ENCODE measurements at places on chromosomes 7 and 10.

- no peak for DNase-seq
- H3K27ac ChIP-seq = no peak overlapping the region
- no peaks in the 10 kb centered on the region for H3K36me3 ChIP-seq
- H3K4me1 ChIP-seq = no peaks in the 10 kb centered on the region
These were observed 405.5 kb downstream of the GRID1 start for GRCh38 chr10:85961073-85961472.

- H3K4me1 ChIP-seq = no peaks in the 10 kb centered on the region
- H3K36me3 ChIP-seq = no peaks in the 10 kb centered on the region
- DNase-seq = no peak
- peaks cover 18% of the 10 kb centered on the region for H3K27me3 ChIP-seq
- H3K27ac ChIP-seq = no peak overlapping the region
- no peak overlapping the region for H3K4me3 ChIP-seq
These were observed 82.2 kb downstream of the JCAD start for GRCh38 chr10:29977171-29977570.

DNA sequence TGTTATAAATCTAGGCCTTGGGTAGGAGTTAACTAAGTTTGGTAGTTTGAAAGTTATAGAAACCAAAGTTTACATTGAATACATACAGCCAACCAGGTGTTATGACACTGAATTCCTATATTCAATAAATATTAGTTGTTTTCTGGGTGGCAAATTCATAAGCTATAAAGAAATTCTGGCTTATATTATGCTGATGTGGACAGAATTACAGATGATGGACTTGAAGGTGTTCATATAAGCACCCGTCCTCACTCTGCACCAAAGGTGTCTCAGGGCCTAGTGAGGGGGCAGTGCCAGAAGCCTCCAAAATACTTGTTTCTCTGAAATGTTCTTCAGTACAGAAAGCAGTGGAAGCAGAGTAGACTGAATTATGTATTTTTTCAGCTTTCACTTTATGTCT lies 973.0 kb downstream of the CNTNAP2 start:
- H3K27me3 ChIP-seq = no peaks in the 10 kb centered on the region
- DNase-seq = no peak
- no peak overlapping the region for H3K27ac ChIP-seq
- H3K4me1 ChIP-seq = no peaks in the 10 kb centered on the region
- H3K4me3 ChIP-seq = no peak overlapping the region
- no peaks in the 10 kb centered on the region for H3K36me3 ChIP-seq

DNA sequence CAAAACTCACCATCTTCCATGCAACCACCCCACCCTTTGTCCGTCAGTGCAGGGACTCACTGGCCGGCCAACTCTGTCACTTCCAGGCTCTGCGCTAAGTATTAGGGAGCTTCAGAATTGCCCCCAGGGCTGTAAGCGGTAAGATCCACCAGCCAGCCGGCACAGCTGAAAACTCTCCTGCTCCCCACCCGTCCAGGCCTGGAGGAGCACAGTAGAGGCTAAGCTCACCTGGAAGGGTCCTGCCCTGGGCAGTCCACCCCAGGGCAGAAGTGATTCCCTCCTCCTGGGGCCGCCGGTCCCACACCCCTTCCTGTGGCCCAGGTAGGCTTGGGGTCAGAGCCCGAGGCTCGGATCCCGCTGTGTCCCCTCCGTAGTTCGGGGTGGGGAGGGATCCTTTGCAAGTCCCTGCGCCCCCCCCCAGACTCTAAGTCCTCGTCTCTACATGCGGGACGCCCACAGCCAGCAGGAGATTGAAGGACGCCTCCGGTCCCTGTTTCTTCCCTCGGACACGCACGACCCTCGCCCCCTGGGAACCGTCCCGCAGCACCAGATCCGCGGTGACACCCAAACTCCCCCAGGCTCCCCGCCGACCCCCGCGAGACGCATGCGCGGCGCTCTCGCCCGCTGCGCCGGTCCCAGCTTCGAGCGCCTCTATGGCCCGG lies 138.9 kb downstream of the ARHGAP22 start:
- peak; percentile 5 for DNase-seq
- no peaks in the 10 kb centered on the region for H3K36me3 ChIP-seq
- no peak overlapping the region for H3K27ac ChIP-seq
- no peak overlapping the region for H3K4me3 ChIP-seq

- H3K36me3 ChIP-seq = no peaks in the 10 kb centered on the region
- H3K27me3 ChIP-seq = peaks cover 3% of the 10 kb centered on the region
- no peak overlapping the region for H3K27ac ChIP-seq
- no peak for DNase-seq
These were observed 84.4 kb downstream of the EBF3 start for GRCh38 chr10:129879655-129880054.

DNA sequence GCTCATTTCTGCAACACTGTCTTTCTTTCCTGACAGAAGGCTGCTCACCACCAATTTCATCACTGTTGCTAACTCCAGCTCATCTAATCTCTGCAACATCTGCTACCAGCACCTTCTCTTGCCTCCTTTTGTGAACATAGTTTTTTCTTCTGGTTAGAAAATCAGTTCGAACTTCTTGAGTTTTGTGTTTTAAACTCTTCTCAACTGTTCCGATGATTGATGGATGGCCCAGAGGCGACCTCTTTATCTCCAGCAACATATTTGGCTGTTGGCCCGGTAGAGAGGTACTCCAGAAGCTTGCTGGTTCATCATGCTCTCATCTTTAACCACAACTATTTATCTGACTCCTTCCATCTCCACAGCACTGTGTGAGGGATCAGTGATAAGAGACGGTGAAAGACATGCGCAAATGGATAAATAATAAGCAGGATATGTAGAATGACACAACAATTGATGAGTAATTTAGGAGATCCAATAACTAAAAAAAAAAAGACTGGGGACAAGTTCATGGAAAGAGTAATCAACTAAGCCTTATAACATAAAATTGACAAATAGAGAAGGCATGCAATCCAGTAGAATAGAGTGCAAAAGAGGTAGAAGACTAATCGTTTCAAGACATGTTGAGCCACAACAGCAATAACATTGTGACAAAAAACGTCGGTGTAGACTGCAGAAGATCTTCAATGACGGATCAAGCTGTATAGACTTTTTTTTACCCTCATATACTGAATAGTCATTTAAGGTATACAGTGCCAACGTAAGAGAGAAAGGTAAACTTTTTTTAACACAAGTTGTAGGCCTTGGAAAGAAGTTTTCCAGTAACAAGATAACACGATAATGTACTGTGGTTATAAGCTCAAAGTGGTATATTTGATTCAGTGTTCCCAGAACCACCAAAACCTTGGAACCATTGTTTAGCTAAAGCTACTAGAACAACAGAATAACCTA lies 152.2 kb downstream of the CRPPA start:
- no peaks in the 10 kb centered on the region for H3K27me3 ChIP-seq
- no peak for DNase-seq
- no peaks in the 10 kb centered on the region for H3K4me1 ChIP-seq
- no peaks in the 10 kb centered on the region for H3K36me3 ChIP-seq
- no peak overlapping the region for H3K27ac ChIP-seq

GRCh38 chr10:84523526-84523925 lies 195.1 kb downstream of the CCSER2 start:
- no peak overlapping the region for H3K4me3 ChIP-seq
- peaks cover 3% of the 10 kb centered on the region for H3K27me3 ChIP-seq
- no peak for DNase-seq
- H3K36me3 ChIP-seq = peaks cover 4% of the 10 kb centered on the region

DNA sequence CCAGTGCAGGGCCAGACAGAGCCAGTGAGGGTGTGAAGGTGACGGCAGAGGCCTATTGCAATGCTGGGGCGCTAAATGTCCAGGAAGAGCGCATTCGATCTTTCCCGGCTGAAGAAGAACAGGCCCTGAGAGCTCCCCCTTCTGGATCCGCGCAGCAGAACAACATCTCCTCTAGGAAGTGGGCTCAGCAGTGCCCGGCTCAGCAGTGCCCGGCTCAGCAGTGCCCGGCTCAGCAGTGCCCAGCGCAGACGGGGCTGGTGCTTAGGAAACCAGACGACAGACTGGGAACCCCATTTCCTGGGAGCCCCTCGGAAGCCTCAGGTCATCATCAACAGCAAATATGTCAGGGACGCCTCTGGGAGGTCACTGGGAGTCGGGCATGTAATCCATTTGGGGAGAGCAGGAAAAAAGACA lies 4.7 kb upstream of the NOS3 start:
- H3K27ac ChIP-seq = no peak overlapping the region
- peaks cover 82% of the 10 kb centered on the region for H3K27me3 ChIP-seq

DNA sequence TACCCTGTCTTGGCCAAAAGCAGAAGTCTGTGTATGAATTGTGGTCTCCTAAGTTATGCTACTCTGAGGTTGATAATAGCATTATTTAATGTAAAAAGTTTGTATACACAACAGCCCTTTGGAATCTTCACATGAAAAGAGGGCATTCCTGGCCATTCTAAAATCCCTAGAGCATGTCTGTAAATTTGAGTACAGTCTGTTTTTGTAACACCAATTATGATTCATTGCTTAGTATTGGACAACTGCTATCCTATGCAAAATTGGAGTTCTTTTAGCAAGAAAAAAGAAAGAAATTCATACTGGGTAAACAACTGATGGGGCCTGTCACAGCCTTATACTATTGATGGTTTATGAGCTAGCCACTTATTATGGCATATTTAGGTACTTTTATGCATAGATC lies 10.2 kb downstream of the CUTC start:
- H3K27me3 ChIP-seq = no peaks in the 10 kb centered on the region
- H3K27ac ChIP-seq = no peak overlapping the region
- H3K36me3 ChIP-seq = peaks cover 69% of the 10 kb centered on the region
- H3K4me3 ChIP-seq = no peak overlapping the region
- H3K4me1 ChIP-seq = peaks cover 5% of the 10 kb centered on the region
- DNase-seq = no peak

GRCh38 chr7:11133436-11133959 lies 159.8 kb downstream of the PHF14 start:
- no peak overlapping the region for H3K27ac ChIP-seq
- no peak overlapping the region for H3K4me3 ChIP-seq
- H3K36me3 ChIP-seq = peaks cover 5% of the 10 kb centered on the region
- no peak for DNase-seq

DNA sequence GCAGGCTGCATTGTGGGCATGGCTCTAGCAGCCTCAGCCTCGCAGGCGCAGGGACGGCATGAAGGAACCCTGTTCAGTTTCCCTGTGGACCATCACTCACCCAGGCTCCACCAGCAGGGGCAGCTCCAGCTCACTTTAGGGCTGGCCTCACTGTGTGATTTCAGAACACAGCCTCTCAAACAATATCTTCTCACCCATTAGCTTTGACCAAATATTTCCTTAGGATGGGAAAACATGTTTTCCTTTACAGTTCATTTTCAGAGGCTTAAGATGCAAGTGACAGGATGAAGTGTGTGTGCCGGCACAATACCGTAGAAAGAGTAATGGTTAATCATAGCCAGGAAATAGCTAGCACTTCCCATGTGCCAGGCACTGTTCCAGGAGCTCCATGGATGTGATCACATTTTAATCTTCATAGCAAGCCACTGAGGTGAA lies 58.2 kb downstream of the LANCL2 start:
- DNase-seq = no peak
- peaks cover 7% of the 10 kb centered on the region for H3K36me3 ChIP-seq
- H3K4me1 ChIP-seq = no peaks in the 10 kb centered on the region

GRCh38 chr10:75542084-75542483 lies 110.7 kb downstream of the LRMDA start:
- no peaks in the 10 kb centered on the region for H3K4me1 ChIP-seq
- H3K4me3 ChIP-seq = no peak overlapping the region
- H3K27ac ChIP-seq = no peak overlapping the region
- no peak for DNase-seq
- H3K36me3 ChIP-seq = no peaks in the 10 kb centered on the region
- H3K27me3 ChIP-seq = peaks cover 4% of the 10 kb centered on the region

DNA sequence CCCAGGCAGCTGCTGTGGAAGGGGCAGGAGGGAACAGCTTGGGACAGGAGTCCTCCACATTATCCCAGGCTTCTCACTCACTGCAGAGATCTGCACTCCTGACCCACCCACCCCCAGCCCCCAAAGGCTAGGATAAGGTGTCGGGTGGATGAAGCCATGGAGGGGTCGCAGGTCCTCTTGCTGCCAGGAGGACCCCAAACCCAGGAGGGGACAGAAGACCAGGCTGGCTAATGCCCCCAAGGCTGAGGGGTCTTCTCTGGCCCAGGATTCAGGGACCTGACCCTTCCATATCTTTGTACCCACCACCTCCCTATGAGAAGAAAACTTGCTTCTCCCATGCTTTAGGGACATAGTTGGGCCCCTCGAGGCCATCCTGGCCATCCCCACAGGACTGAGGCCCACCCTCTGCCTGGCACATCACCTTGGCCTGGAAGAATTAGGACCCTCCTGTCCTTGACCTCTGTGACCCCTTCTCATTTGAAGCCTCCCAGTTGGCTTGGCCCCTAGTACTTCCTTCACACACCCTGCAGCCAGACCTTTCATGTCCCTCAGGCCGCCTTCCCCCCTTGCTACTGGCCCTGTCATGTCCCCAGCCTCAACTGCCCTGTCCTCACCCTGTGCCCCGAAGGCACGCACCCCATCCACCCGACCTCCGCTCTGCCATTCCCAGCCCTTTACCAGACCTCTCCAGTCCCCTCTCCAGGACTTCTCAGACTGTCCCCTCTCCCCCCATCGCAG lies 21.6 kb downstream of the KCNH2 start:
- no peak for DNase-seq
- peaks cover 16% of the 10 kb centered on the region for H3K4me1 ChIP-seq
- no peaks in the 10 kb centered on the region for H3K36me3 ChIP-seq
- H3K27ac ChIP-seq = no peak overlapping the region

GRCh38 chr7:154903083-154903731 lies 99.7 kb downstream of the PAXIP1 start:
- no peak overlapping the region for H3K4me3 ChIP-seq
- no peak for DNase-seq
- no peak overlapping the region for H3K27ac ChIP-seq
- no peaks in the 10 kb centered on the region for H3K36me3 ChIP-seq
- H3K27me3 ChIP-seq = peaks cover 4% of the 10 kb centered on the region

DNA sequence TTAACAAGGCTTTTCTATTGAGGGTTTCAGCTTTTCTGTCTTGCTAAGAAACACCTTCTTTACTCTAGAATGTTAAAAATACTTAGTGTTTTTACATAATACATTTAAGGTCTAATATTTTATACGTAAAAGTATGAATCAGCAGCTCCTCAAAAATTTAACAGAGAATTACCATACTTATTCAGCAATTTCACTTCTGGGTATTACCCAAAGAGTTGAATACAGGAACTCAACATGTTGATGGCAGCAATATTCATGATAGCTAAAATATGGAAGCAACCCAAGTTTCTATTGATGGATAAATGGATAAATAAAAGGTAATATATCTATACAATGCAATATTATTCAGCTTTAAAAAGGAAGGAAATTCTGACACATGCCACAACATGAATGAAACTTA lies 9.7 kb upstream of the OR13A1 start:
- H3K36me3 ChIP-seq = no peaks in the 10 kb centered on the region
- no peak overlapping the region for H3K4me3 ChIP-seq
- DNase-seq = no peak
- no peaks in the 10 kb centered on the region for H3K4me1 ChIP-seq
- no peak overlapping the region for H3K27ac ChIP-seq

GRCh38 chr10:80252296-80252887 lies 37.1 kb downstream of the MAT1A start:
- no peaks in the 10 kb centered on the region for H3K36me3 ChIP-seq
- no peak overlapping the region for H3K27ac ChIP-seq
- no peak overlapping the region for H3K4me3 ChIP-seq
- DNase-seq = no peak
- H3K4me1 ChIP-seq = peaks cover 11% of the 10 kb centered on the region
- H3K27me3 ChIP-seq = peaks cover 40% of the 10 kb centered on the region
